Adipocyte (in vitro differentiated cells): ENCODE measurements at places on chromosomes 7 and 10.

GRCh38 chr10:52578871-52579405, 193.6 kb downstream of the MBL2 start:
- peak; percentile 70 for DNase-seq

GRCh38 chr10:78211561-78212051, 177.9 kb downstream of the RPS24 start:
- peak; percentile 82 for DNase-seq

- DNase-seq, result no peak
Observed at GRCh38 chr7:49976238-49976637, 116.8 kb downstream of the ZPBP start.

GRCh38 chr7:17501441-17502212, 203.2 kb downstream of the AHR start:
- DNase-seq, result peak; percentile 68

- no peak for DNase-seq
Observed at GRCh38 chr7:82904871-82905270, 257.8 kb downstream of the PCLO start.

DNA sequence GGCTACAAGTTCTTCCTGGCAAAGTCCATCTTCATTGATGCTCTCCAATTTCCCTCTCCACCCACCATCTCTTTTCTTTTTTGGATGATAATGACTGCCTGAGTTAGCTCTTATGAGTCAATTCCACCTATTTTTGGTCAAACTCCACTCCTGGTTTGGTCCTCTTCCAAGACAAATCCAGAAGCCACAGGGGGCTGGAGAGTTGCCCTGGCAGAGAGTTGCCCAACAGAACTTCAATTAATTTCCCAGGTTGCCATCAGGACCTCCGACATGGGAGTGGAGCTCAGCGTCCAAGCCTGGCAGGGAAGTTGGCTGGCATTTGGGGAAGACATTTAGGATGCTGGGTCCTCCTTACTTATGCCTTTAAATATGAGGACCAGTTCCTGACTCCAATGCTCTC, 29.2 kb upstream of the KCNMA1 start:
- DNase-seq, result no peak
